ENCODE measurements at places on chromosomes 3 and 15.

- DNase-seq, result no peak
Observed at GRCh38 chr3:126765187-126766069, 61.4 kb downstream of the CHCHD6 start.

DNA sequence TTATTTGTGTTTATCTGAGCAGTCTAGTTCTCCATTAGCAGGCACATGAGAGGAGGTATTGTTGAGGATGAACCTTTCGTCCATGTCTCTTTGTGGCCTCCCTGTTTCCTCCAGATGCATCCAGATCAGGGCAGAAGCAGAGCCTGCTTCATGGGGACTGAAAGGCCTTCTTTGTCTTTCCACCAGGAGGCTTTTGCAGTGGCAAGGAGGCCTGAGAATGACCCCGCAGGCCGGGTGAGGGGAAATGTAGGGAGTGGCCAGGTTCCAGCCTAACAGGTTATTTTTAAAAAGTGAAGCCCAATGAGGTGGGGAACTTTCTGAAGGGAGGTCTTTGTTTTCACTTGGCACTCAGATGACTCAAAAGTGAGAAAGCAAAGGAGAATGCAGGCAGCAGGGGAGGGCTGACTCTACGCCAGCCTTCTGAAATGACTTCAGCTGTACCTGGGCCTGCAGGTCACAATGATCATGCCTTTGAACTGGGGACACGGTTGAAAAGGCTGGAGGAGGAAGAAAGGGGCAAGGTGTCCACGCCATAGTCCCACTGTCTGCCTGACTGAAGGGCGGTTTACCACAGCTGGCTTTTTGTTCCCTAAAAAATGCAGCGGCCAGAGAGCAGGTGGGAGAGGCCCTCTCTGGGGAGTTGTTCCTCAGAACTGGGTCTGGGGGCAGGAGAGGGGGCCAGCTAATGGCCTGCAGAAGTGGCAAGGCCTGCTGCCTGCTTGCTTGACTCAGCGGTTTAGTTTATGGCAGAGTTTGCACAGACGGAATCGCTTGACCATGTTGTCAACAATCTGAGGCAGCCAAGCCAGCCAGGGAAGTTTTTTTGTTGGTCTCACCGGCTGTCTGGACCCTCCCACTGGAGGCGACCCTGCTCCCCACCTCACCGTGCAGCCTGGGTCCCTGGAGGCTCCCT, 28.7 kb downstream of the CMTM7 start:
- DNase-seq, result peak; percentile 75

GRCh38 chr3:191781044-191781443, 320.1 kb downstream of the PYDC2 start:
- no peak for DNase-seq

GRCh38 chr3:112460519-112461195, 38.6 kb downstream of the BTLA start:
- no peak for DNase-seq

GRCh38 chr15:67359431-67360079, 105.0 kb downstream of the IQCH start:
- no peak for DNase-seq

- DNase-seq, result peak; percentile 79
Observed at GRCh38 chr15:64521726-64522164, 61.4 kb downstream of the ZNF609 start.

GRCh38 chr3:13727890-13728289, 152.0 kb downstream of the WNT7A start:
- DNase-seq, result no peak

GRCh38 chr3:69244039-69244438, 121.6 kb upstream of the LMOD3 start:
- DNase-seq, result no peak

DNA sequence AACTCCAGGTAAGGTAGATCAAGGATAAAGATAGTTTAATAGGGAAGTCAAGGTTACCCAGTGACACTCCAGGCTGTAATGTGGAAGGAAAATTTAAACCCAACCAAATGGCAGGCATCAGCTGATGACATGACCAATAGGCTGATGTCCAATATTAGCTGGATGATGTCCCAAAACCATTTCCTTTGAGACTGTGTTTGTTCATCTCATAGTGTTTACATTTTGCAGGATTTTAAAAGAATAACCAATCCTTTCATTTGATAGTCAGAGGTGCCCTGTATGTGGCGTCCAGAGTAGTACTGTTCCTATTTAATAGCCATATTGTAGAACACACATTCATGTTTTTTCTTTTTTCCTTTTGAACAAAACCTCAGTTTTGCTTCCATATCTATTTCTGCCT, 23.3 kb upstream of the TMEM158 start:
- no peak for DNase-seq

GRCh38 chr3:43296565-43296964, 10.2 kb downstream of the SNRK start:
- DNase-seq, result no peak

DNA sequence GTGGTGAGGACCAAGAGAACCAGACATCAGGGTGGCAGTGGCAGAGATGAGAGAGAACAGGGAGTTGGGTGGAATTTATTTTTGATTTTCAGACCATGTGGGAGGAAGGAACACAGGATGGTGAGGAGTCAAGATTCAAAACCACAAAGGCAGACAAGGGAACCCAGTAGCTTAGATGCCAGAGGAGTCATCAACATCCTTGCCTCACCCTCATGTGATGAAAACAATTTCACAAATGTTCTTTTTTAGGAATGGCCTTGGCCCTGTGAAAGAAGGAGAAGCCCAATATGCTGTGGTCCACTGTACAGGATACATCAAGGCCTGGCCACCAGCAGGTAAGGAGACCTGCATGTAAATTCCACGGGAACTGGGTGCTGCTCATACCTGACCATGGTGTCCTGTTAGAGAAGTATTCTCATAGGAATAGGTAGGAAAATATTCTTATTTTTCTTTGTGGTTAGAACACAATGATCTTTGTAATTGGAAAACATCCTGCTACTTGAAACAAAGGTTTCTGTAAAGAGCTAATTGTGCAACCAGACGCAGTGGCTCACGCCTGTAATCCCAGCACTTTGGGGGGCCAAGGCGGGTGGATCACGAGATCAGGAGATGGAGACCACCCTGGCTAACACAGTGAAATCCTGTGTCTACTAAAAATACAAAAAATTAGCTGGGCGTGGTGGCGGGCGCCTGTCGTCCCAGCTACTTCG, 110.0 kb downstream of the ARNT2 start:
- no peak for DNase-seq

DNA sequence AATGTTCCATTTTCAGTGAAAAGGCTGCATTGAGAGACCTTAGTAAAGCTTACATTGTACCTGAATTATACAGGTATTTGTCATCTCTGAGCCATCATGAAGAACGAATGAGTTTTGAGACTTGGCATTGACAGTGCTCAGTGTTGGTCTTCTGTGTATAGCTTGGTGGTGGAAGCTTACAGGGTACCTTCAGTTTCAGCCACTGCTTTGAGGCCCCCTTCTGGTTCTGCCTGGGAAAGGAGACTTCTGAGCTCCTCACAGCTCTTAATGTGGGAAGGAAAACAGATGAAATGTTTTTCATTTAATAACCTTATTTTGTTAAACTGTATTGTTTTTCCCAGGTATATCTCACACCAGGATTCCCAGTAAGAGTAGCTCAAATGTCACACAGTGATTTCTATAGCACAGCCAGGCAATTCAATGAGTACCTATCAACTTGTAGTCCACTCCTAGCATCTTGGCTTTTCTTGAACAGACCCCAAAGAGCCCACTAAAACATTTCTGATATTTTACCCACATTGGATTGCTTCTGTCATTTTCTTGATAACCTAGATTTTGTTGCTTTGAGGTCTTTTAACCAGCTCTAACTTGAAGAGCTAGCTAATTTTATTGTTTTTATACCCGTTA, 5.6 kb downstream of the SERPINI1 start:
- peak; percentile 43 for DNase-seq

GRCh38 chr15:30992249-30992864, 929 bp upstream of the MTMR10 start:
- no peak for DNase-seq

- no peak for DNase-seq
Observed at GRCh38 chr3:151362751-151363174, 21.8 kb downstream of the P2RY12 start.

DNA sequence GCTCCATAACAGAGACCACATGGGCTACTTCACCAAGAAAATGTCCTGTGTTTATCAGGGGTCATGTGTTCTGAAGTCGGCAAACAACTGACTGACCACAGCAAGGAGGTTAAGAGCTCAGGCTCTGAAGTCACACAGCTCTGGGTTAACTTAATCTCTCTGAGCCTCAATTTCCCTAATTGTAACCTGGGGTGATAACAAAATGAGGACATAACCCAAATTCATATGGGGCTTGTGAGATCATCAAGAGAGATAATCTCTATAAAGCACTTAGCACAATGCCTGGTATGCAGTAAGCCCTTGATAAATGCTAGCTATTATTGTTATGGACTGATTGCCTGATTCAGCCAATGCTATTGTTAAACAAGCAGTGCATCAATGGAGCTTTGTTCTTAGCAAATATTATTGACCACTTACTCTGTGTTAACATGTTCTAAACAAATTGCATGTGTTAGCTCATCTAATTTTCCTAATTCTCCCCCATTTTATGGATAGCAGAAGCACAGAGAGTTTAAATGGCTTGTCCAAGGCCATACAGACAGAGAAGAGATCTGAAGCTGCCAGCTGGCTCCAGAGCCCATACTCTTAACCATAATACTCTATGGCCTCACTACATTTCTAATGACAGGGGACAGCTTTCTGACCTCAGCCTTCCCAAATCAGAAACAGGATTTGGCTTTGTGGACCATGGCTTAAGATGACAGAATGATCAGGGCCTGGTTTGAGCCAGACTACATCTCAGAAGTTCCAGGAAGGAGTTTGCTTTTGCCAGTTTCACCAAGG, 78.3 kb downstream of the SHQ1 start:
- no peak for DNase-seq

DNA sequence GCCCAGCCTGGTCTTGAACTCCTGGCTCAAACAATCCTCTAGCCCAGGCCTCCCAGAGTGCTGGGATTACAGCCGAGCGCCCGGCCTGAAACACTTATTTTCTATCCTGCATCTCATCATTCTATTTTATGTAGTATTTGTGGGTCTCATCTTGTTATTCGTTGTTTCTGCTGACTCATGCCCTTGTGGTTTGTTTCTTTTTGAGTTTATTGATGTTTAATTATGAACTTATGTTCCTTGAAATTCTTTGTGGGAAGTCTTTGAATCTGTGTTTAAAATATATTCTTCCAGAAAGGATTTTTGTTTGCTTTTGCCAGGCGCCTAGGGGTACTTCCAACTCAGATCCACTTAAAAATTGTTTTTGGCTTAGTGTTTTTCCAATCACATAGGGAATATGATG, 78.3 kb upstream of the C15orf39 start:
- no peak for DNase-seq

Data from Caco-2 (cell line).